ENCODE measurements at places on chromosomes 11 and 22.
A peak's percentile ranks its signal among the peaks of the same experiment; 100 is the strongest.

DNA sequence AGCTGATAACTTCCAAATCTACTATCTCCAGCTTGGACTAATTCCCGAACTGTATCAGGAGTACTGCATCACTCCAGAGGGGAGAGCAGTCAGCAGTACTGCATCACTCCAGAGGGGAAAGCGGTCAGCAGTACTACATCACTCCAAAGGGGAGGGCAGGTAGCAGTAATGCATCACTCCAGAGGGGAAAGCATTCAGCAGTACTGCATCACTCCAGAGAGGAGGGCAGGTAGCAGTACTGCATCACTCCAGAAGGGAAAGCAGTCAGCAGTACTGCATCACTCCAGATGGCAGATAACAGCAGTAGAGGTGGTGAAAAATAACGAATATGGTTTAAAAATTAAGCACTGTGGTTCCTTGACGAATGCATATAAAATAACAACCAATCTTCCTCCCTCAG lies 8.4 kb downstream of the CWC15 start:
- DNase-seq, result no peak

- no peak for DNase-seq
Measured at GRCh38 chr11:2347308-2347830, 29.7 kb upstream of the CD81 start.

DNA sequence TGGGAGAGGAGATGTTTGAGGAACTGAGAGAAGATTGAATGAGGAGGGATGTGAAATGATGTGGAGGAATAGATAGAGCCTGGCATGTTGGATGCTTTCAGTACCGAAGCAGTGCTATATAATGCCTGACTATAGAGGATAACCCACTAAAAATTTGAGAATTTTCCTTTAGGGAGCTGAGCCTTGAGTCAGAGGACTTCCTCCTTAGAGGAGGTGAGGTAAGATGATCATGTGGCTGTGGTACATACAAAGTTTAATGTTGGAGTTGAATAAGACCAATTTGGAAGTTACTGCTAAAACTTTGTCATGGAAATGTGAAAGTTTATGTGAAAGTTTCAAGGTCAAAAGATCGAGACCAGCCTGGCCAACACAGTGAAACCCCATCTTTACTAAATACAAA lies 66.9 kb downstream of the YAP1 start:
- no peak for DNase-seq

GRCh38 chr22:41532908-41533825 lies 11.1 kb downstream of the POLR3H start:
- DNase-seq, result peak; percentile 76

DNA sequence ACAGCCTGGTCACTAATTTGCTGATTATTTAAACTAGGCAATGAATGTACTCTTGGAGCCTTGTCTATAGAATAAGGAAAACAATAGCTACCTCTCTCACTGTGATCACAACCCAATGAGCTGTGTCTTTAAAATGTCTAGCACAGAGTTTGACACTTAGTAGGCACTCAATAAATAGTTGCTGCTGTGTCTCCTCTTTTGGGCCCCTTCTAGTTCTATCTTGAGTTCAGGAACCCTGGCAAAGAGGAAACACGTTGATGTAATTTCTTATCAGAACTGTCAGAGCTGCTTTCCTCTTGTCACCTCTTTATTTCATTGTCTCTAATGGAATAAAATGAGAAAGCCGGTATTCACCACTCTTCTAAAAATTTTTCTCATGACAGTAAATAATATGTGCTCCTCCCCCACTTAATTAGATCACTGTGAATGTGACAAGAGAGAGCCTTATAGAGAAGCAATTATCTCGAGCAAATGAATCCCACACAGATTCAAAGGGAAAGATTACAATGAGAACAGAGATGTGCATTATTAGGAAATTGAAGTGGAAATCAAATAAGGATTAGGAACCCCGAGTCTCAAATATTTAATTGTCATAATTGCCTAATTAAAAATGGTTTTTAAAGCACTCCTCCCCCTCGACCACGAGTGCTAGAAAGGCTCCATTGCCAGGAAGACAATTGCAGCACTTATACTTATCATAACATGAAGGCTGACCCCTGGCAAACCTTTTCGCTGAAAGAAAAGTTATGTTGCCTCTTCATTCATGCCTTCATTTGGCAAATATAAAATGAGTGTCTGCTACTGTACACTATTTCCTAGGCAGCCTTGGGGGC lies 175.0 kb upstream of the BDNF start:
- DNase-seq, result no peak

- no peak for DNase-seq
Measured at GRCh38 chr11:41274831-41275230, 184.6 kb downstream of the LRRC4C start.

DNA sequence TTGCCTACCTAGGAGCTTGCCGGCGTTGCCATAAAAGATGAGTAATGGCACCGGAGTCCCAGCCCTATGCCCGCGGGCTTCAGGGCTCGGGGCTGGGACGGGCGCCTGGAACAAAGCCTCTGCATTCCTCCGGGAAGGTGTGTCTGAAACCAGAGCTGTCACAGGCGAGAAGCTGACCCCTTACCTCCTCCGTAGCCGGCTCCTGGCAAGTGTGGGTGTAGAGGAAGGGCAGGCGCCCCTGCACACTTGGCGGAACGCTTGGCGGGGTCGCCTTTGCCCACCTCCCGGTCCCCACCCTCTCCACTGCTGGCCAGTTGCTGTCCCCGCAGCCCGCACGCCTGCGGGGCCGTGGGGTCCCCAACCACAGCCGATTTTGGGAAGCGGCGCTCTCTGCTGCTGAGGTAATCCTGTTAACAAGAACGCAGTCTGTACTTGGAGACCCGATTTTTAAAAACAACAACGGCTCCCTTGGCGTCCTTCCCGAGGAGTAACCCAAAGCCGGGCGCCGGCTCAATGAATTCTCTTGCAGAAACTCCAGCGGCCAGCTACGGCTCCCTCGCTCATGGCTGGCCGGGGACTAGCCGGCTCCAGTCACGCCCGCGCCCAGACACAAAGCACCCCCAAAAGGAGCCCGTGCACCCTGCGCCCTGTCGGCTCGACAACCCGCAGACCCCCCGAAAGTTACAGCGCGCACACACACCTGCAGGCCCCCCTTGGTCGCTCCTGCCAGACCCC lies 89.2 kb downstream of the PLEKHA7 start:
- no peak for DNase-seq

GRCh38 chr22:24812950-24813775 lies 7.2 kb downstream of the SGSM1 start:
- no peak for DNase-seq

GRCh38 chr11:35683728-35684339 lies 21.3 kb downstream of the TRIM44 start:
- no peak for DNase-seq

- no peak for DNase-seq
Measured at GRCh38 chr11:12170984-12171383, 60.6 kb downstream of the MICAL2 start.

DNA sequence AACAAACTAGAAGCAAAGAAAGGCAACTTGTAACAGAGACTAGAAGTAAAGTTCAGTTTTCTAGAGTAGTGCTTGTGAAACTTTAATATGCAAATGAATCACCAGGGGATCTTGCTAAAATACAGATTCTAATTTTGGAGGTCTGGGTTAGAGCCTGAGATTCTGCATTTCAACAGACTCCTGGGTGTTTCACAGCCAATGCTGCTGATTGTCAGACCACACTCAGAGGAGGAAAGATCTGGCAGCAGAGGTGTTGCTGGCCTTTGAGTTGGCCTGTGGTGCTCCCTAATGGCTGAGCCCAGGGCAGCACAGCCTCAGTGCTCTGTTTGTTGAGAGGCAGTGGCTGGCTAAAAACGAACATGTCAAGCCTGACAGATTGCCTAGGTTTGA lies 5.4 kb downstream of the CRY2 start:
- DNase-seq, result no peak

DNA sequence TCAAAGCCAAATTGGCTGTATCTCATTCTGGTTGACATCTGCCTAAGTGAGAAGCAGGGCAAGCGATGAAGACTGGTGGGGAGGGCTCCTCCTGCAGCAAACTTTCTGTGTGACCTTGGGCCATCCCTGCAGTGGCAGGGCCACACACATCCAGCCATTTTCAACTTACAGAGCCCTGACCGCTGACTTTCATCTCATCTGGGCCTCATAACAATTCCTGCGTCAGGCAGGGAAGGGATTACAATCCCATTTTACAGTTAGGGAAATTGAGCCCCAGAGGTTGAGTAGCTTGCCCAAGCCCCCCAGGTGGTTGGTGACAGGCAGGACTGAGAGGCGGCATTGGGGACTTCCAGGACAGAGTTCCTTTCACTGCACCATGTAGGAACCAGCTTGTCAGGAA lies 21.9 kb downstream of the TPBGL start:
- no peak for DNase-seq

GRCh38 chr11:62853279-62853965 lies 14.0 kb upstream of the WDR74 start:
- DNase-seq, result no peak

DNA sequence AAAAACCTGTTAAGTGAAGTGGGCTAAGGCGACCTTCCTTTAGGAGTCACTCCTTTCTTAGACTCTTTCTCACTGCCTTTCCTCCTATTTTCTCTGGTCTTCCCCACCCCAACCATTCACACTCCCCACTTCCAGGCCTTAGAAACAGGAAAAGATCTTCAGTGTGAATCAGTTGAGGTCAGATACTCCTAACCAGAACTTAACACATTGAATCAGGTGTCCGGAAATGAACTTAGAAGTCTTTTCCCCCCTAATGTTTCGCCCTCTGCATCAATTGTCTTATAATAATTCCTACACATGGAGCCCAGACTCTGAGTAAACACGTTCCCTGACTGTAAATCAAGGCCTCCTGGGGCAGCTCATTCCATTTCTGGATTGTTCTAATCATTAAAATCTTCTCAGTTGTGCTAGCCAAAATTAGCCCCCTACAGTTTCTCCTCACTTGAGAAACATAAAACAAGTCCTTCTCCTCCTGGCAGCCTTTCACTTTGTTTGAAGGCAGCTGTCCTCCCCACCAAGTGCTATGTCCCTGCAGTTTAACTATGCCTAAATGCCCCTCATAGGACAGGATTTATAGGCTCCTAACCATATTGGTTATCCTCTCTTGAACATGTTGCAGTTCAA lies 32.7 kb upstream of the USP47 start:
- no peak for DNase-seq

DNA sequence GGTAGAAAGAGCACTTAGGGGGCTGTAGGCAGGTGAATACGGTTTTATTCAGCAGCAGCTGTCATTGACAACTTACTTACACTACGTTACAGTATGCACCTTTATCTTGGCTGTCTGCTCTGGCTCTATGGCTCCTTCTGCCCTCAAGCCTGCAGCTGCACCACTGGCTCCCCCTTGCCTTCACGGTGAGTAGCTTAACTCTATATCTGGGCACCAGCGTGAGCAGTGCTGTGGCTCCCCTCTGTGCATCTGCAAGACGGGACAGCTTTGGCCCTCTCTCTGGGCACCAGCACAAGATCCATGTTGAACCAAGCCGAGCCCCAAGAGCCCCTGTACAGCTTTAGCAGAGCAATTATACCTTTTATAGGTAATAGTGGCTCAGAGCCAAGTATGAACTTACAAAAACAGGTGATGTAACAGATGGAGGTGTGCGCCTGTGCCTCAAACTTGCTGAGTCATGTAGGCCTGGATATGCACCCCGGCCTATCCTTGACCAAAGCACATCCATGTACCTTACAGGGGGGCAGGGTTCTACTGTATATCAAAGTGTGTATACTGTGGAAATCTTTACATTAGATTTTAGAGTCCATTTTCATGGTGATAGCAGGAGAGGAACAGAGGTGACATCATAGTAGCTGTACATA lies 96.9 kb upstream of the CTSC start:
- DNase-seq, result no peak

DNA sequence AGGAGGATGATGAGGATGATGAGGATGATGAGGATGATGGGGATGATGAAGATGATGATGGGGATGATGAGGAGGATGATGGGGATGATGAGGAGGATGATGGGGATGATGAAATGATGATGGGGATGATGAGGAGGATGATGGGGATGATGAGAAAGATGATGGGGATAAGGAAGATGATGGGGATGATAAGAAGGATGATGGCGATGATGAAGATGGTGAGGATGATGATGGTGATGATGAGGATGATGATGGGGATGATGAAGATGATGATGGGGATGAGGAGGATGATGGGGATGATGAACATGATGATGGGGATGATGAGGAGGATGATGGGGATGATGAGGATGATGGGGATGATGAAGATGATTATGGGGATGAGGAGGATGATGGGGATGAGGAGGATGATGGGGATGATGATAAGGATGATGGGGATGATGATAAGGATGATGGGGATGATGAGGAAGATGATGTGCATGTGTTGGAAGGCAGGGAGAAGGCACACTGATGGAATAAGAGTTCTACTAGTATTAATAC lies 78.9 kb upstream of the MTMR2 start:
- no peak for DNase-seq

- DNase-seq, result peak; percentile 48
Measured at GRCh38 chr11:131688048-131688693, 317.8 kb downstream of the NTM start.

DNA sequence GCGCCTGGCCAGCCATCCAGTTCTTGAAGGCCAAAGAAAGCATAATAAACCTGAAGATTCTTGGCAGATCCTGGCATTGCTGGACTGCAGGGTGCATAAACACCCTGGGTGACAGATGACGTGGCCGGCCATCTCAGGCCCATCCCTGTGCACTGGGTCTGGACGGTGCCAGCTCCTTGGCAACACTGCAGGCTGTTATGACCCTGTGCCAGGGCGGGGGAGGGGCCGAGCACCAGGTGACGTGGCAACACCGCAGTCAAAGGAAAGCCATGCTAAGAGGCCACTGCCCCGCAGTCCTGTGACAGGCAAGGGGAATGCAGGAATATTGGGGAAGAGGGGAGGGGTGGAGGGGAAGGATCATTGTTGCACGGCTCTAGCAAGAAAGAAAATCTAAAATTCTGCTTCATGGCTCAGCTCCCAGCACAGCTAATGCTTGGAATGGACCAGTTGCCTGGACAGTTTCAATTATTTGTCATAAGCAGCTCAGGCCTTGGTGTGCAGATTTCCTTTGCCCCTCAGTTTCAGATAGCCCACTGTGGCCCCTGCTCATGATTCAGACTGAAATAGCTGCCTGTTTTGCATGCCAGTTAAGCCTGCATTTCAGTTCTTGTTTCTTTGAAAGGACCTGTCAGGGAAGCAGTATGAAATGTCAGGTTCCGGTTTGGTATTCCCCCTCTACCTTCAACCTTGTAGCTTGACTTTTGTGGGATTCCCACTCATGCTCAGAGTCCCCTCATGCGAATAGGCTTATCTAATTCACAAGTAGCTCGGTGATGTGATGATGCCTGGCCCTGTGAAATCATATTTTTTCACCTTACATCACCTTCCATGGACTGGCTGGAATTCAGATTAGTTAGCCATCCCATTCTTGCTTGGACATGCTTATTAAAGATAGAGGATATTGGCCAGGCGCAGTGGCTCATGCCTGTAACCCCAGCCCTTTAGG lies 29.7 kb upstream of the DDX6 start:
- no peak for DNase-seq
